GM12891 (cell line): ENCODE measurements at places on chromosomes 5 and 9.

DNA sequence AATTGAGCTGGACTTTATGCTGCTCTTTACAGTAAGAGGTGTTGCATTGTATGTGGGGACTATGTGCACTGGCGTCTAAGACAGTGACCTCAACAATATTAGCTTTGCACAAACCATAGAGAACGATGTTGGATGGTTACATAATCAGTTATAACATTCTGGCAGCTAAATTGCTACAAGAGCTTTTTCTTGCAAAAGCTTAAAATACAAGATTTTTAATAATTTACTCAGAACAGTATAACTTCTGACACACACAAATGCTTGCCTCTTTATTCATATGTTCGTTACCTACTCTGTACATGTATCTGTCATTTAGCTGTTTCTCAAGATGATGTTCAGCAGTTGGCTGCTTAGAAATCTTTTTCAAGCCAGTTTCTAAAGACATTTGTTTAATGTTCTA lies 11.6 kb downstream of the C5orf24 start:
- no peak for DNase-seq

GRCh38 chr5:40995801-40996586 lies 75.1 kb downstream of the MROH2B start:
- no peak for DNase-seq

- no peak for DNase-seq
Observed at GRCh38 chr5:80644900-80645299, 9.6 kb upstream of the MSH3 start.

- no peak for DNase-seq
Observed at GRCh38 chr9:74953235-74953751, 581 bp upstream of the C9orf40 start.

DNA sequence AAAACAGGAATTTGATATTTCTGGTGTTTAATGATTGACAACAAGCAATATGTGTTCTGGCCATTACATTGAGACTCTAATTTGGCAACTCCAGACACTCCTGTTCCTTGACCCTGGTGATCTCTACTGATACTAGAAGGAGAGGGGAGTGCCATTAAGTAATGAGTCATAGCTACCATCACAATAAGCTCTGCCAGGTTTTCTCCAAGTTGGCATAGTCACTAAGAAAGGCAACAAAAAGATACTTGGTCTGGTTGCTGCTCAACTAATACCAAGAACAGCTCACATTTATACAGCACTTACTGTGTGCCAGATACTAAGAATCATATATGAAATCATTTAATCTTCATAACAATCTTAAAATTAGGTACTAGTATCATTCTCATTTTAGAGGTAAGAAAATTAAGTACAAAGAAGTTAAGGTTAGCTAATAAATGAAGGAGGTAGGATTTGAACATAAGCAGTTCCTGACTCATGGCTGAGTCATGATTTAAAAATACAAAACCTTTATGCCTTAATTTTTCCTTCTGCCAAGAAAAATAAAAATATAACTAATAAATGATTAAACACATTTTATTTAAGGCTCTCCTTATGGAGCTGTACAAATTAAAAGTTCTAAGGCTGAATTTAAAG lies 19.9 kb upstream of the PRXL2C start:
- DNase-seq, result no peak

DNA sequence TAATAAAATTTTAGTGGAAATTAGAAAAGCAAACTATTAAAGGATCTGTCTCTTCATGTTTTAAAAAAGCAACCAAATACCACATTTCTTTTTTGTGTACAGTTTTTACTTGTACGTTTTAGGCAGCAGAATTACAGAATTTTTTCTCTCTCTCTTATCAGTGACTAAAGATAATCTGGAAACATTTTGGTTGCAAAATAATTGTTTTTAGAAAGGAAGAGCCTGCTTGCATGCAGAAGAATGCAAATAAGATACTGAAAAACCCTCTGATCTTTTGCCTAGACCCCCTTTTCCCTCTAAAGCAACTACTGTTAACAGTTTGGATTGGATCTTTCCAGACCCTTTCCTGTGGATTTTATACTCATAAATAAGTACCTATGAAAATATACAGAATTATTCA lies 75.9 kb upstream of the SGCD start:
- DNase-seq, result no peak

- DNase-seq, result no peak
Observed at GRCh38 chr9:76302543-76302942, 91.7 kb downstream of the RFK start.

DNA sequence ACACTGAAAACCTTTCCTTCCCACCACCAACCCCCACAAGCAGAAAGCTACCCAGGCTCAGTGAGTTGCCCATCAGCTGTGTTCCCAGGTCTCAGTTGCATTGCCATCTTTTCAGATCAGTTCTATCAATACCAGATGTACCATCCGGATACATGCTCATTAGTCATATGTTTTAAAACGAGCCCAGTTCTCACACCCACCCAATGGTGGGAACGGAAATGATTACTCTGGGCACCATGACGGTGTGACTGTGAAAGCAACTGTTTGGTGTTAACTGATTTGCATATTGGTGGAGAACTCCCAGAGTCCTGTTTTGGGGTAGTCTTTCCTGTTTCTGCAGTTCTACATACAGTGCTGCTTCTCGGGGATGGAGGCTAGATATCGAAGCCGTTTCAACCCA lies 212.3 kb downstream of the TRIM36 start:
- no peak for DNase-seq

GRCh38 chr9:1285526-1285925 lies 235.4 kb downstream of the DMRT2 start:
- DNase-seq, result no peak

DNA sequence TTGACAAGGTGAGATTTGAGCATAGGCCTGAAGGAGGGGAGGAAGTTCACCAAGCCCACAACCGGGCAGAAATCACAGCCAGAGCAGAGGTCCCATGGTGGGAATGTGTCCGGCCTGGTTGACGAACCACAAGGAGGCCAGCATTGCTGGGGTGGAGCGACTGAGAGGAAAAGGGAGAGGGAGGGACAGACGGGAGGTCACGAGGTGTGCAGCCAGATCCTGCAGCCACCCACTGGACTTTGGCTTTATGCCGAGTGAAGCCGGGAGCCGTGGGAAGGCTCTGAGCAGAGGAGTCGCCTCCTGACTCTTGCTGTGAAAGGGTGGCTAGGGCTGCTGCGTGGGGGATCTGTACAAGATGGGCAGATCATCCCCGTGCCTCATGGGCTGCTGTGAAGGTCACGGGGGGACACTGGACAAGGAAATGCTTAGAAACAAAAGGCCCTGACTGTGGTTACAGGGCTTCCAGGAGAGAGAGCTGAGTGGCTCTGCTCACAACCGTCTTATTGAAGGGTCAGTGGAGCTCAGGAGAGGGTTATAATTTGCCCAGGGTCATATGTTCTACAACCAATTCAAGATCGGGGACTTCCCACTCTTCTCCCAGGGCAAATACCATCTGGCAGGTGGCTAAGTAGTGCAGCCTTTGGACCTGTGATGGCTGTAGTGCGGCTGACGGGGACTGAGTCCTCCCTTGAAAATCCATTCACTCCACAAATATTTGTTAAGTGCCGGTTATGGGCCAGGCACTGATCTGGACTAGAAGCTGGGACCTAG lies 15.6 kb upstream of the CD74 start:
- DNase-seq, result no peak

DNA sequence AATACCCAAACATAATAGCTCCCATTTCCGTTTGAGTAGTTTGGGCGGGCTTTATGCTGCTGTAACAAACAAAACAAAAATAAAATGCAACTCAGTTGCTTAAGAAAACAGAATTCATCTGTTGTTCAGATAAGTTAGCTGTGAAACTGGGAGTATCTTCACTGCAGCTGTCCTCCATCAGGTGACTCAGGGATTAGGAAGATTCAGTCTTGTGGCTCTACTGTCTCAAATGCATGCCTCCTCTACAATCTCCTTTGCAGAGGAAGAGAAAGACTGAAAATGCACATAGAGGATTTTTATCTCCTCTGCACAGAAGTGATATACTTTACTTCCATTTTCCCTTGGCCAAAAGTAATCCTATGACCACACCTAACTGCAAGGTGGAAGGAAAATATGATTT lies 883.7 kb downstream of the PTPRD start:
- no peak for DNase-seq
